ENCODE measurements at places on chromosomes 1 and 21. TPM values are rescaled to one million over a fixed set of nuclear protein-coding genes. Genes with fewer than 3 reads are reported as not detected.

The BTF3L4 gene
- 31.7 TPM for total RNA-seq

The HSF2BP gene
- 1.8 TPM for total RNA-seq

The INTS11 gene
- total RNA-seq, result 61.7 TPM

The STIL gene
- total RNA-seq, result 9.8 TPM

The PLEKHN1 gene
- total RNA-seq, result 7.6 TPM

The TMPRSS15 gene
- total RNA-seq, result not detected

The SPATA46 gene
- total RNA-seq, result not detected

The ITLN2 gene
- total RNA-seq, result 0.24 TPM

The NPR1 gene
- total RNA-seq, result 0.82 TPM

The UBE2U gene
- total RNA-seq, result not detected

The KLHL21 gene
- total RNA-seq, result 17.3 TPM

Data from A549 treated with CORT108297 at 1 μM for 4 hours (cell line).